ENCODE measurements at places on chromosomes 7 and 10.

GRCh38 chr10:49389361-49389933 is 6.4 kb downstream of the DRGX start:
- DNase-seq, result no peak

DNA sequence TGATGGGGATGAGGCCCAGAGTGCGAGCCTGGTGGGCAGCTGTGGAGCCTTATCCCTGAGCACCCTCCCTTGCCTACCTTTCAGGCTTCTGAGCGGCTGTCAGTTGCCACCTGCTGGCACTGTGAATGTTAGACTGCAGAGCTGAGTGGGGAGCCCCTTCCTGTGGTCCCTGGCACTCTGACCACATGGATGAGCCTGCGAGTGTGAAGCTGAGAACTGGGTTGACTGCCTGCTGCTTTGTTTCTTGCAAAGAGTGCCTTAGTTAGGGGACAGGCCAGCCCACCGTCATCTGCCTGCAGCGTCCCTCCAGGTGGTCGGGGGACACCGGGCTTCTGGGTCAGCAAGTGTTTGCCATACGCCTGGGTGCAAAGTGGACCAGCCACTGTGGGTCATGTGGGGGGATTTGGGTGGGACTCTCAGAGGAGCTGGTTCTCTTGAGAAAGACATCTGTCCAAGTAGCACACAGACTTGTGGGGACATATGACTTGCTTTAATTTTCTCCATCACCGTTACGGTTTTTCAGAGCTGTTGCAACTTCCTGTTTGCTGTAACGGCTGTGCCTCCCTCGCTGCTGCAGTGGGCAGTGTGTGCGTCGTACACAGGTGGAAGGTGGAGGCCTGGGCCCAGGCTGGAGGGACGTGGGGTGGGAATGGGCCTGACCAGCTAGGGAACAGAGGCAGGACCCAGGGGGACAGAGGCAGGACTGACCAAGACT is 13.7 kb downstream of the INPP5A start:
- DNase-seq, result no peak

GRCh38 chr10:131819241-131820072 is 81.4 kb upstream of the PPP2R2D start:
- no peak for DNase-seq

GRCh38 chr10:30977385-30977784 is 54.3 kb downstream of the ZNF438 start:
- DNase-seq, result no peak

DNA sequence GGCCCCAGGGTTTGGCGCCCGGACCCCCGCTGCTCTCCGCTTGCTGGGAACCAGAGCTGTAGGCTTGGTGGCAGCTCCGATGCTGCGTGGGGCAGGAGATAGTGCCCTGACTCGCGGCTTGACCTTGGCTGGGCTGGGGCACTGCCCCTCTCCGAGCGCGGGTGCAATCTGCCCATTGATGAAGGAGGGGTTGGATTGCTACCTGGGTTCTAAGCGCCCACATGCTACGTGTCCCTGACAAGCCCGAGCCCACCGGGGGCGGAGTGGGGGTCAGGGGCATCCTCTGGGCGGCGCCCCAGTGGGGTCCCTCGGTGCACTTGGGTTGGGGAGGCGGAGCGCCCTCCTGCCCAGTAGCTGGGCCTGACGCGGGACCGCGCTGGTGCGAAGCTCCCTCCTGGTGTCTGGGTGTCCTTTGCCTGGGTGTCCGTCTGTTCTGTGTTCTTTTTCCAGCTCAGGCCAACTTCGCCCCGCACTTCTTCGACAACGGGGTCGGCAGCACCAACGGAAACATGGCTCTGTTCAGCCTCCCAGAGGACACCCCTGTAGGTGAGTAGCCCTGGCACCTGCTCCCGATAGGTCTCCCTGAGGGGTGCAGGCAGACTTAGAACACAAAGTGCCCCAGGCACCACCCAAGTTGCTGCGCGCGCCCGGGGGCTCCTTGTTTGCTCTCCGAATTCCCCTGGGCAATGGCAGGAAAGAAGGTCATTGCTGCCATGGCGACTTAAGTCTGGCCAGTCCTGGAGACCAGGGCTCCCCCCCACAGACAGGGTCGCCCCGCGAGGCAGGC is 900 bp downstream of the CDHR1 start:
- no peak for DNase-seq

GRCh38 chr10:89003344-89003743 is 12.7 kb downstream of the FAS start:
- no peak for DNase-seq

DNA sequence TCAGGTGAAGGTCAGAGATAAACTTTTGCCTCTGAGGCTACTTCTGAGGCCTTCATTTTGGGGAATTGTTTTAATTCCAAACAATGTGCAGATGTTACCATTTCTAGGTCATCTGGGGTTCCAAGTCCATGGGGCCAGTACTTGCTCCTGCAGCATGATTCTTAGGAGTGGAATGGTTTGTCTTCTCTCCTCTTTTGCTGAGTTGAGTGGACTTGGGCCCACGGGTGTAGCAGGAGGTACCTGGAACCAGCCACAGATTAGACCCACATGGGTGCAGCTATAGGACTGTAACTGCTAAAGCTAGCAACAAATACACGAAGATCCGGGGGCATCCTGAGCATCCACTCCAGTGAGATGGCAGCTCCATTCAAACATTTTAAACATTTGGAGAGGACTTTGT is 41.6 kb downstream of the WIPF3 start:
- no peak for DNase-seq
